Retina (tissue), 1 donor: ENCODE measurements at places on chromosomes 3 and 15.
A peak's percentile ranks its signal among the peaks of the same experiment; 100 is the strongest.

DNA sequence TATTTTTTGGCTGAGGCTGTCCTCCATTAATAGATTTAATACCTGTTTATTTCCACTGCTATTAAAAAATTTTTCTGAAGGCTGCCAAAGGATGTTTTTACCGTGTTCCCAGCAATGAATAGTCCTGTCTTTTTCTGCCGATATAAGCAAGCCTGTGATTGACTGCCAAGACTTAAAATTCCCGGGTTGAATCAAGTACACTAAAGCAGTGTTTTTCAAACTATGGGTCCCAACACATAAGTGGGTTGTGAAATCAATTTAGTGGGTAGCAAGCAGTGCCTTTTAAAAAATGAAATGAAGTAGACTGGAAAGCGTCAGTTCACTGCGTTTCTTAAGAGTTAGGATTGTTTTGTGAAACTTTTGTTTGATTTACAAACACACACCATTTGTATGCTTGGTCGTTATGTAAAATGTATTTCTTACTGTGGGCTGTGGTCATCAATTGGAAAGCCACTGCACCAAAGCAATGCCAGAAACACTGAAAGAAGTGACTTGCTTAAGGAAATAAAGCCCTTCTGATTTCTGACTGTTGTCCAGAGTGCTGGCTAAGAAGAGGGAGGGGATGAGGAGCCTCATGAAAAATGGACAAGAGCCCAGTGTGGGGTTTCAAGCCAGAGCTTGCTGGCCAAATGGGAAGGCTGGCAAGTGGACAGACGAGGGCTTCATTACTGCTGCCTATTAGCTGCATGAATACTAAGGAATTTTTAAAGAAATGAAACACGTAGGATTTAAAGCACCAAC lies 206.0 kb downstream of the THRB start:
- no peak for DNase-seq

DNA sequence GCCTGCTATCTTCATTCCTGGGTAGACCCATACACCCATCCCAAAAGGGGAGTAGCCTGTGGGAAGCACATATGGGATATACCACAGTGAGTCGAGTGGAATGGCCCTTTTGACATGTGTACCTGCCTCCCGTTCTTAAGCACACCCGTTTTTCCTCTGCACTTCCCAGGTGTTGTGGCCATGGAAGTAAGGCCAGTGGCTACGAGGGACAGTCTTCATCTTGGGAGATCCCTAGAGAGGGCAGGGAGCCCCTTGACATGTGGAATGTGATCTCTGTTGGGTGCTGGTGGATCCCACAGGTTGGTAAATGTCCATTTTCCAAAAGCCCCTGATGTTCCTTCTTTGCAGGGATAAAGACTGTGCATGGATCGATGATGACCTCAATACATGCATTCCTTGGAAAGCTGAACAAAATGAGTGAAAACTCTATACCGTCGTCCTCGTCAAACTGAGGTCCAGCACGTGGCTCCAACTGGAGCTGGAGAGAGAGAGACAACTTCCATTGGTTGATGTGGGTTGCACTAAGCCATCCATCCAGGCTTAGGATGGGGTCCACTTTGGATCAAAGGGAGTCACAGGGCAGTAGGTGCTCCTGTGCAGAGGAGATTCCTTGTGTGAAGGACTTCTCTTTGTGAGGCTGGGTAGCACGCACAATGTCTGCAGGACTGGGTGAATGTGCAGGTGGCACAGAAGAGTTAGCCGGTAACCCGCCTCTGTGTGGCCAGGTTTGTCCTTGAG lies 136.8 kb downstream of the SNRPN start:
- no peak for DNase-seq

DNA sequence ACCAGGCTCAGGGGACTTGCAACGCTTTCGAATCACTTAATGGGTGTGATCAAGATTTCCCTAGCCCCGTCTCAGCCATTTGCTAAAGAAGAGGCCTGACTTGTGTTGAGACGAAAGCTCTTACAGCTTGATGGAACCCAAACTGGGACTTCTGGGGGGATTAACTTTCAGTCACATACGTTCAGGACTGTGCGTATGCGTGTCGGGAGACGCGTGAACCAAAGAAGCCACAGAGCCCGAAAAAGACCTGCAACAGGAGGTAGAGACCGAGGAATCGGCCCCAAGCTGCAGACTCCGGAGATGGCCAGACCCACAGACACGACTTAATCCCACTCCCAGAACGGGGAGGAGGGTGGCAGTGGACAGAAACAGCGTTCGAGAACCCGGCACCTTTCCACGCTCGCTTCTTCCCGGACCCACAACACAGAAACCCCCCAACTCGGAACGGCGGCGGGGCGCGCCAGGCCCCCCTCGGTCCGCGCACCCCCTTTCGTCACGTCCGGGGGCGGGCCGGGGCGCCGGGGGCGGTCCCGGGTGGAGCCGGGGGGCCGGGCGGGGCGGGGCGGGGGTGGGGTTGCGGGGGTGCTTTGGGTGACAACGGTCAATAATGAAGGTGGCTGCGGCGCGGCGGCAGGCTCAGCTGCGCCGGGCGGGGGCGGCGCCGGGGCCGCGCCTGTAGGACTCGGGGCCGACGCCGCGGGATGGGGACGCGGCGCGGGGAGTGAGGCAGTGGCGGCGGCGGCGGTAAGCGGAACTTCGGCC lies at the start of gene ATP11B:
Gene ATP11B (plus strand): TSS at position 604 of the 762 bp plus-strand sequence. CDS start 256 bp downstream, outside the sequence.
- peak; percentile 92 for DNase-seq

DNA sequence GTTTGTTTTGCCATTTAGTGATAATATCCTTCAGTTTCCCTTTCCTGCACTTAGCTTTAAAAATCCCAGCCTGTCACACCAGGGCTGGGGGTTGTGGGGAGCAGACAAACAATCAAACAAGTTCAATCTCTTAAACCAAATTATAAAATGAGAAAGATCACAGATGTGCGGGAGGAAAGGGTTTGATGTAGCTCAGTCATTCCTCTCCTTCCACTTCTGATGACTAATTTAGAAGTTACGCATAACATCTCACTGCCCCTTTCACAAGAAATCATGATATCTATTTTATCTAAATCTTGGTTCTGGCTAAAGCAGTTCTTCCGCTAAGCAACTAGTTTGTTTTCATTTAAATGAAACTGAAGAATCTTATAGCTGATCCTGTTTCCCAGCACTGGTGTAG lies 34.1 kb upstream of the ATG7 start:
- no peak for DNase-seq

DNA sequence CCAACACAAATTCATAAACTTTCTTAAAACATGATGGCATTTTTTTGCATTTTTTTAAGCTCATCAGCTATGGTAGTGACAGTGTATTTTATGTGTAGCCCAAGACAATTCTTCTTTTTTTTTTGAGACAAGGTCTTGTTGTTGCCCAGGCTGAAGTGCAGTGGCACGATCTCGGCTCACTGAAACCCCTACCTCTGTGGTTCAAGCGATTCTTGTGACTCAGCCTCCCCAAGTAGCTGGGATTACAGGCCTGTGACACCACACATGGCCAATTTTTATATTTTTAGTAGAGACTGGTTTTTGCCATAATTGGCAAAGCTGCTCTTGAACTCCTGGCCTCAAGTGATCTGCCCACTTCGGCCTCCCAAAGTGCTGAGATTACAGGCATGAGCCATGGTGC lies 17.3 kb upstream of the USP50 start:
- DNase-seq: no peak

GRCh38 chr3:113265231-113265630 lies 53.9 kb downstream of the BOC start:
- no peak for DNase-seq

DNA sequence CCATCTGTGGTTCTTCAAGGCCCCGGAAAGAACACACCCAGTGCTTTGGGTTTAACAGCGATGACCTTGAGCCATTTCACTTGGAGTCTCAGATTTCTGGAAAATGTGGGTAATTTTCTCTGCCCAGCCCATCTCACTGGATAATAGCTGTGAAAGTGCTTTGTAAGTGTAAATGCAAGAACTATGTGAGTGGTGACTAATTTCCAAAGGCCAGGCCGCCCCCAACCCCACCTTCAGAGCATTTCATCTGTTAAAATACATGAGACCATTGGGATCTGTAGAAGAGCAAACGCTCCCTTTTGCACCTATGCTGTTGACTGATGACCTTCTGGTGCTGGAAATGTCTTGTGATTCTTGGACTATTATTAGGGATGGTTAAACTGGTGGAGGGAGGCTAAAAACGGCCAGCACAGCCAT lies 196.8 kb upstream of the LPP start:
- no peak for DNase-seq

DNA sequence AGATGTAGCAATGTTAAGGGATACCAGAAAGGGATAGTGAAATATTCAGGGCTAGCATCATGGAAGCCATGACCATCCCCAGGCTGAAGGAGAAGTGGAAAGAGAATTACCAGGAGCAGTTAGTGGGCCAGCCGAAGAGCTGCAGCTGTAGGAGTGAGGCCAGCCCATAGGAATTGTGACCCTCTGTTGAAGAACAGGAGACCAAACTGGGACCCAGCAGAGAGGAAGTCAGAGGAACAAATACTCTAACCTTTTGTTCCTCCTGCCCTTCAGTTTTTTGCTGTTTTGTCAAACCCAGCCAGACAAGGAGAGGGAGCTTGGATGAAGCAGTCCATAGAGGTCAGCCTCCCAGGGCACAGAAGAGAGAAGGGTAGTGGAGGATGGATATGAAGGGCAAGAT lies 115.4 kb downstream of the CLSTN2 start:
- no peak for DNase-seq

DNA sequence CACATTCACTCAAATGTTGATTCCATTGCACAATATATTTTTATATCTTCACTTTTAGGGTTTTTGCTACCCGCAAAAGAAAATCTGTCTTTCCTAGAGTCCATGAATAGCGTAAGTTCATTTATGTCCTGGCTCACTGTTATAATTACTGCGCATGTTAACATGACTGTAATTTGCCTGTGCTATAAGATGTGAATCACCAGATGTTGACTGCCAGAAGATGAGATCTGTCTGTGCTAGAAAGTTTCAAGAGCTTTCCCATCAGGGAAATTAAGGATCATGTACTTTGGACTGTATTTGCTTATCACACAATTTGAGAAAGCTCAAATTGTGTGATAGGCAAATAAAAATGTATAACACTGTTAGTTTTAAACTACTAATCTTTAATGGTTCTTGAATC lies 322.5 kb downstream of the CHL1 start:
- no peak for DNase-seq

DNA sequence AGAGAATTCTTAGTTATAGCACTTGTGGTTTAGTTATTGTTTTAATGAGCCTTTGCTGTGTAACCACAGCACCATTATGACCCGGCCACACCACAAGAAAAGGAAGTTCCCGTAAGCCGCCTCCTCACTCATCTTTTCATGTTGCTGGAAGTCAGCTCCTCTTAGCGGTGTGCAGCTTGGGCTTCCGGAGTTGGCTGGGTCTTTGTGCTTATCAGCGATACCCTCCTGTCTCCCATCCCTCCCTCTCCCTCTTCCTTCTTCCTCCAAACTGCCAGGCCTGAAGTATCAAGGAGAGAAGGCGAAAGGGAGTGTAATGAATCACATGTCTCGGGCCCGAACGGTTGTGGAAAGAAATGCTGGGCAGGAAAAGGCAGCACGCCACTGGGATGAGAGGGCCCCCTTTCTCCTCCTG lies 353.5 kb downstream of the MCTP2 start:
- DNase-seq: no peak

GRCh38 chr15:46386356-46386755 lies 751.5 kb downstream of the SQOR start:
- no peak for DNase-seq

DNA sequence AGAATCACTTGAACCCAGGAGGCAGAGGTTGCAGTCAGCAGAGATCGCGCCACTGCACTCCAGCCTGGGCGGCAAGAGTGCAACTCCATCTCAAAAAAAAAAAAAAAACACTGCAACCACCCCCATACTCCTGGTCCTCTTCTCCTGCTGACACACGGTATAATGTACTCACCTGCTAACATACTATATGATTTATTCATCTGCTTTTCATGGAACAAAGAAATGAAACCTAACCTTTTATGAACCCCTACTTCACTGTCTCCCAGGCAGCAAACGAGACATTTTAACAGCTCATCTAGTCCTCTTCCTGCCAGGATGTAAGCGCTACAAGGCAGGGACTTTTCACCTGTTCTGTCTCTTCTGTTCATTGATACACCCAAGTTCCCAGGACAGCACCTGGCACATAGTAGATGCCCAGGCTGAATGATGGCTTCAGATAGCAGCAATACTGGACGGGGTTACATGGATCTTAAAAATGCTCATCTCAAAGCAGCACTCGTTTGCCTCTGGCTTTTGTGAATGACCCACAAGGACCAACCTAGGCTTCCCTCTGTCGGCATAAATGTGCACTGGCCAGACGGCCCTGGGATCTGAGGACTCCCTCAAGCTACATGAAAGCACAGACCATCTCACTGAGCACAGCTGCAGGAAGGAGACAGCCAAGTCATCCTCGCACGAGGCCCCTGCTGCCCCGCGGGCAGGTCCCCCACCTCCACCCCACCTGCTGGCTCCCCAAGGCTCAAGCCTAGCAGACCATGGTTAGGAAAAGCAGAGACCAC lies 20.3 kb downstream of the XXYLT1 start:
- peak; percentile 67 for DNase-seq

GRCh38 chr15:90002428-90002844 lies 1.3 kb downstream of the ZNF710 start:
- peak; percentile 66 for DNase-seq

DNA sequence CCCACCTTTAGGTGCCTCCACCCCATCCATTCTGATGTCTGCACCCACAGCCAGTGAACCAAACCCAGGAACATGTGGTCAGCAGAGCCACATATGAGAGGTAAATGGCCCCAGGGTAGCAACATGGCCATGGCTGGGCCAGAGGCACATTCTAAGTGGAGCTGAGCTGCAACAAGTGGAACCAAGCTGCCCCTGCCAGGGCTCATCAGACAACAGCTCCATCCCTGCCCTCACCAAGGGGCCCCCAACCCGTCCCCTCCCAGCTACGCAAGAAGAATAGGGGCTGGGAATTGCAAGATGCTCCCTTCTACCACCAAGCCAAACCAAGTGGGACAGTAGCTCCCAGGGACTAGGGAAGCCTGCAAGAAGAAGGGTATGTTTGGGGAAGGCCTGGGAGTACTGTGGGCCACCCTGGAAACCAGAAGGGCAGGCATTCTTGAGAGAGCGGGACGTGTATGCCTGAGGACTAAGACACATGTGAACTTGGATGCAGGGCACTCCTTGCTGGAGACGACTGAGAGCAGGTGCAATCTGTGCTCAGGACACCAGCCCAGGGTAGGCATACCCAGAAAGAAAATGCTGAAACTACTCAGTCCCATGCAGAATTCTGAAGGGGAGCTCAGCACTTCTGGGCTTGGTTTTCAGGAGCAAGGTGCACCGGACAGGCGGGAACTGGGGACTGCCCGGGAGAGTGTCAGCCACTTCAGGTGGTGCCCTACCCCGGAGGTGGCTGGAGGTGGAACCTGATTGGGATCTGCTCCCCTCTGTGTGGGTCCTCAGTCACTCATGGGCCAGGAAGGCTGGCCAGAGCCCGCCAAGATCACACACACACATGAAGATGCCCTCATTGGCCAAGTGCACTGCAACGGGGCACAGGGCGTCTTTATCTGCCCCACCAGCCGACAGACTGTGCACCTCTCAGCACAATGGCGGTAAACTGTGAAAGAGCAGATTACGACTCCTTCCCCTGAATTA lies 9.5 kb downstream of the MYL3 start:
- no peak for DNase-seq

- peak; percentile 93 for DNase-seq
Measured at GRCh38 chr3:134364061-134364935, 9.9 kb downstream of the AMOTL2 start.

- no peak for DNase-seq
Measured at GRCh38 chr3:41999909-42000308, 38.0 kb upstream of the ULK4 start.
